ENCODE measurements at places on chromosomes 5 and 9.

GRCh38 chr9:69847491-69847890 is 26.9 kb downstream of the CFAP95 start:
- DNase-seq: no peak

DNA sequence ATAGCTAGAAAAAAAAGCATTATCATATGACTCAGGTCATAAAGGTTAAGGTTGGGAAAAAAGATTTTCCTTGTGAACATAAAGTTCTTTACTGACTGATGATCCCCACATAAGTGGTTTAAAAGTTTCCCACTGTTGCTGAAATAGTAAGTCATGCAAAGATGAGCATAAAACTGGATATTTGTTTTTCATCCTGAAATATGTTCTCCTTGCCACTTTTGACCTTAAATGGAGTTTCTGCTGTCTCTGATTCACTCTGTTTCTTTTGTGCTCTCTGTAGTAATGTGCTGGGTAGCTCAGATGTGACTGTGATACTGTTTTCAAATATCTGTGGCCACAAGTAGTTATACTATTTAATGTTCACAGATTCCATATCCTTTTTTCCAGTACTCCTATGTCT is 162.5 kb upstream of the GAS1 start:
- DNase-seq: no peak

DNA sequence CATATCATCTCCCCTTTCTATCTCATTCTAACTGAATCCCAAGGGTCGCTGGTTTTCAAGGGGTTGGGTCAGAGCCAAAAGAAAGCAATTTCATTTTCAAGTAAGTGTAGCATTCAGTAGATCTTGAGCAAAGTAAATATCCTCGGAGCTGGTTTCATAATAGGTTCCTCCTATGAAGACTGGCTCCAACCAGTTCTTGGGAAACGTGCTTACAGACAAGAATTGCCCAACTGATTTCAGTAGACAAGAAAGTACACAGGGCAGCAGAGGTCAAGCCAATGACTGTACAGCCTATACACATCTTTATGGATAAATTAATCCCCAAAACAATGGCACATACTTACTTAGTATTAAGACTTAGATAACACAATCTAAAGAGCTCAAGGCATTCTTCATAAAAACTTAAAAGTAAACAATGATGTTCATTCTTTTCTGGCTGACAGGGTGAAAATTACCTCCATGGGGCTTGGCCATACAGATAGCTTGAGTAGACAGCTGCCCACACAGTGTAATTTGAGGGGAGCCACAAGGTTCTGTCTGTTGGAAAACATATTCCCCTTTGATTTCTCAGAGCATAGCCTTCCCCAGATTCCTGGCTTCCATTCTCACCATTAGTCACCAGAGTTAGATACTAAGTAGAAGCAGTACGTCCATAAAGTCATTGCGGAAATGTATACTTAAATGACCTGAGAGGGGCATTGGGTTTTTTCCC is 163.9 kb downstream of the ARRDC3 start:
- no peak for DNase-seq

DNA sequence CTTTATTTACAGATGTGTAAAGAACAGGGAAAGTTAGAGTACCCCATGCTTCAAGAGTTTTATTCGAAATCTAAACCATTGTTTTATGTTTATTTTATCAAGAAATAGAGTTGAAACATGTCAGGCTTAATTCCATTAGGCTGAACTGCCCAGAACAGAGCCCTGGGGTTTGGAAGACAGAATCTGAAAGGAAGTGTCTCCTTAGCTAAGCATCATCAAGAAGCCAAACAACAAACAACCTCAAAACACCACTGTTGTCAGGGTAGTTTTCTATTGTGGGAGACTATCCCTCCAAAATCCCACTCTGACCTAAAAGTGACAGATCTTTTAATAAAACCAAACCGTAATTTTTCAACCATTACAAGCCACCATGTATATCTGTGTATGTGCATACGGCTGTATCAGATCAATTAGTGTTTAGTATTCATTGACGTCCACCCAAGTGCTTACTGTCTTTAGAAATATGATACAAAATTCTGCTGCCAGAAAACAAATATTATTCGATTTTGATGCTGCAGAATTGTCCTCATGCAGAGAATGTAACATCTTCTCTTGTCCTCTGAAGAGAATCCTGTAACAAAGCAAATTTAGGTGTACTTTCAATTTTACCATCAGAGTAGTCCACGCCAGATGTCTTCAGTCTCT is 271.9 kb upstream of the TMEM161B start:
- no peak for DNase-seq

DNA sequence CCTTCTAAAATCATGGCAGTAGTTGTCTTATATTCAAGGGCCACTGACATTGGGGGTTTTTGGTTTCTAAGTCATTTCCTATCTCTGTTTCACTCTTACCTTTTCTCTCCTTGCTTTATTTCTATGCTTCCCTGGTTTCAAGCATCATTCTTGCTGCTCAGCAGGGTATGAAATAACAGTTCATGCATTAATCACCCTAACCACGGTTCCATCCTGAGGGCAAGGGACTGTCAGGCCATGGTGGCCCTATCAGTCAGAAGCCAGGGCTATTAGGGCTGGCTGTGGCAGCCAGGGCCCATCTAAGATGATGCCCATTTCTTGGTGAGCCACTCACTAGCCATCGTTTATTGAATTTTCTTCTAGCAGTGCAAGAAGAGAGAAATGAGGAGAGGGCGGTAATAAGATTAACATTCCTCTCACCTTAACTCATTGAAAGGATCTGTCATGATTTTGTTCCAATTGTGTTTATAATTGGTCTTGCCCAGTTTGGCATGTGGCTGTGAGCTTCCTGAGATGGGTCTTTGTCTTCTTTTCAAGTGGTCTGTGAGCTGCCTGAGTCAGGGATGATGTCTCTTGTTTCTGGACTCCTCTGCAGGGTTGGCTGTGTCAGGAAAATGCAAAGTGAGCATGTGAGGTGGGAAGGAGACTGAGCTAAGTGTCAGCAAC is 45.2 kb downstream of the CYSTM1 start:
- no peak for DNase-seq

DNA sequence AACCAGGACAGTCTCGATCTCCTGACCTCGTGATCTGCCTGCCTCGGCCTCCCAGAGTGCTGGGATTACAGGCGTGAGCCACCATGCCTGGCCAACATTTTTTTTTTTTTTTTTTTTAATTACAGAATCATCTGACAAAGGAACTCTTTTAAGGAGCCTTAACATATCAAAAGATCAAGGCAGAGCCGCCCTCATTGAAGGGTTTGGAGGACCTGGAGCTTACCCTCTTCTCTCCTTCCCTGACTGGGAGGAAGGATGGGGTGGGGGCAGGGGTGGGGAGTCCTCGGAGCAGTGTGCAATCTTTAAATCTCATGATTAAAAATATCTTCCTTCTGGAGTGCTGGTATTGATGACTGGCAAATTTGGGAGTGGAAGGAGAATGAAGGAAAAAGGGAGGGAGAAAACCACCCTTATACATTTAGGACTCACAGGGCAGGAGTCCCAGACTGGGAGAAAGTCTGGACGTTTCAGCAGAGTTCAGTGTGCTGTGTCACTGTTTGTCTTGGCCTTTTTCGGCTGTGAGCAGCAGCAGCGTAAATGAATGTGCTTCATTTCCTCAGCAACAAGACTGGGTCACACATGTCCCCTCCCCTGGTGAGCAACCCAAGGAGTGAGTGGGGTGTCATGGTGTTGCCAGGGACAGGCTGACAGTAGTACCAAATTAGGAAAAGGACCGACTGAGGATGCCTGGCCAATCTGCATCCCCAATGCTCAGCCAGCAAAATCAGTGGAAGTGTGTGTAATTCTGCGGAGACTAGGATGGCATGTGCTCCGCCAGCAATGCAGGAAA is 115.3 kb upstream of the BNC2 start:
- no peak for DNase-seq

DNA sequence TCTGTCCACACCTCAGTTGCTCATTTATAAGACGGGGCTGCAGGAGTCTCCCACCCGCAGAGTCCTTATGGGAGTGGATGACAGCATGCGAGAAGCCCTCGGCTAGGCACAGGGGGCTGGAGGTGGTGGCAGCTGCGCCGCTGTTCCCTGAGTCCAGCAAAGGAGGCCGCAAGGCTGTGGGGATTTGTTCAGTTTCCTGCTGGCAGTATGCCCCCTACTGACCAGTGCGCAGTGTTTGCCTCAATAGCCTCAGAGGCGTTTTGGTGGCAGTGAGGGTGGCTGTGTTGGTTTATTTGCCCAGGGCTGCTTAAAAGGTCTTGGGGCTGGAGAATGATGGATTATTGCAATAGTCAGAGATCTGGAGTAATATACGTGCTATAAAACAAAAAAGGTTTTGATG is 176.3 kb upstream of the OTULINL start:
- no peak for DNase-seq

DNA sequence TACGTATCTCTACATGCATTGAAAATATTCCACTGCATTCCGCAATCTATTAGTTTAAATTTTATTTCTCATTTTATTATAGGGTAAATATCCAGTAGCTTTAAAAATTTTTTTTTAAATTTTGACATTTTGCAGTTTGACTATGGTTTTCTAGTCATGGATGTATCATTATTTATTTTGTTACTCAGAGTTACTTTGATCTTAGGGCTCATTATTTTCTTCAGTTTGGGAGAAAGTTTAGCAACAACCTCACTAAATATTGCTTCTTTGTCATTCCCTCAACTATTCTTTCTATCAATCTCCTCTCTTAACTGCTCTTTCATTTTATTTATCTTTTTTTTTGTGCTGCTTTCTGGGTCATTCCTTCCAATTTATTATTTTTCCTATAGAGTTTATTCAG is 100.5 kb upstream of the SLCO6A1 start:
- DNase-seq: no peak

DNA sequence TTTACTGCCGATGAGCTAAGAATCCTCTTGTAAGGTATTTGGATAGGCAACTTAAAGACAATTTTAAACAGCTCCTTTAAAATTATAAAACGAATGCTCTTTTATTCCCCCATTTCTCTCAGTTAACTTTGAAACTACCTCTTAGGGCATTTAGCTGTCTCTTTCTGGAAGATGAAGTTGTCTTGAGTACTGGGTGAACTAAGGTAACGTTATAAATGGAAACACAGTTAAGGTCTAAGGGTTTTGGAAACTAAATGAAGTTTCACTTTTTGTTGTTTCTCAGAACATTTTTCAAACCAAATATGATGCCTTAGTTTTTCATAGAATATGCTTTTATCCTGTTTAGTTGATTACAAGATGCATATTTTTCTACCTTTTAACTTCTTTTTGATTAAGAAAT is 6.8 kb downstream of the UBE2R2 start:
- no peak for DNase-seq

- no peak for DNase-seq
Measured at GRCh38 chr5:63794296-63794695, 167.9 kb downstream of the HTR1A start.

DNA sequence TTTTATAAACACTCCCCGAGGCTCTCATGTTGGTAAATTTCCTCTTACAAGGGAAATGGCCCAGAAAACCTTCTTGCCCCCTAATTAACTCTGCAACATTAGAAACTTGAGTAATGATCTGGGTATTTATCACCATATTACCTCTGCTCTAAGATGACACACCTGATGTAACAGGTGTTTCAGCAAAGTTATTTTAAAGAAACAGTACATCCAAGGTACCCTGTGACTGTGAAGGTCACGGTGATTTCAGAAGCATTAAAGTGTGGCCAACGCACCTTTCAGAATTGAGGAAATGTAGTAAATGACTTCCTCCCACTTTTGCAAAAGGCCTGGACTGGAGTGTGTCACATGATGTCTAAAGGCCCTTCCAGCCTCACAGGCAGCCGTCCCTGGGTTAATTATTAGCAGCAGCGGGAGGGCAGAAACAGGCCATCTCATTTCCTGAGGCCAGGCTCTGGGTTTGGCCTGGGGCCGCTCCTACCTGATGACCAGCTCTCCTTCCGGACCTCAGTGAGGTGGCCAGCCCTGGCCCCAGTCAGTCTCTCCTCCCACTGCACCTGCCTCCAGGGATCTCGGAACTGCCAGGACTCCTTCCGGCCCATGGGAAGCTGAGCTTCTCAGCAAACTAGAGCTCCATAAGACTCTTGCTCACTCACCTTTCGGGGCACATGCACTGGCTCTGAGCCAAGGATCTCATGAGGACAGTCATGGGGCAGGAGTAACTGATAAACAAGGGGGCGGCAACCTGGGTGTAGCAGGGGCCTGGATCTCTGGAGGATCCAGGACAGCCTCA is 20.7 kb downstream of the PTPN3 start:
- no peak for DNase-seq

DNA sequence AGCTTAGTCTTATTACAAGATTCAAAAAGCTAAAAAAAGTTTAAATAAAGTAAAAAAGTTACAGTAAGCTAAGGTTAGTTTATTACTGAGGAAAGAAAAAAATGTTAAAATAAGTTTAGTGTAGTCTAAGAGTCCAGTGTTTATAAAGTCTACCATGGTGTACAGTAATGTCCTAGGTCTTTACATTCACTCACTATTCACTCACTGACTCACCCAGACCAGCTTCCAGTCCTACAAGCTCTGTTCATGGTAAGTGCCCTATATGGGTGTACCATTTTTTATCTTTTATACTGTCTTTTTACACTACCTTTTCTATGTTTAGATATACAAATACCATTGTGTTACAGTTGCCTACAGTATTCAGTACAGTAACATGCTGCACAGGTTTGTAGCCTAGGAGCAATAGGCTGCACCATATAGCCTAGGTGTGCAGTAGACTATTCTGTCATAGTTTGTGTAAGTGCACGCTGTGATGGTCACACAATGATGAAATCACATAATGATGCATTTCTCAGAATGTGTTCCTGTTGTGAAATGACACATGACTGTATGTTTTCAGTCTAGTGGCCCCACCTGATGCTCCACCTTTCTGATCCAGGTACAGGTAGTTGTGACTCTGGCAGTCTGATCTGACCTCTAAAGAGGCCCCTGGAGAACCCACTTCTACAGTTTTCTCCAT is 45.7 kb downstream of the SNX18 start:
- no peak for DNase-seq

DNA sequence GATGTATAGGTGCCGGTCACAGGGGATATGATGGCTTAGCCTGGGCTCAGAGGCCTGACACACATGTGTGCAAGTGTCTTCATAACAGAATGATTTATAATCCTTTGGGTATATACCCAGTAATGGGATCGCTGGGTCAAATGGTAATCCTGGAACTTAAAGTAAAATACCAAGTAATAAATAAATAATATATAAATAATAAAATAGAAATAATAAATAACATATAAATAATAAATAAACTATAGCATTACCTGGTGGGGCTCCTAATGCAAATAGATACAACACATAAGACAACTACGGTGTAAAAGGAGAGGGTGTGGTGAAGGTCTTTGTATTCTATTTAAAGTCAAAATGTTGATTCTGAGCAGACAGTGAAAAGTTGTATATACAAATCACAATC is 68.5 kb upstream of the GFPT2 start:
- no peak for DNase-seq

DNA sequence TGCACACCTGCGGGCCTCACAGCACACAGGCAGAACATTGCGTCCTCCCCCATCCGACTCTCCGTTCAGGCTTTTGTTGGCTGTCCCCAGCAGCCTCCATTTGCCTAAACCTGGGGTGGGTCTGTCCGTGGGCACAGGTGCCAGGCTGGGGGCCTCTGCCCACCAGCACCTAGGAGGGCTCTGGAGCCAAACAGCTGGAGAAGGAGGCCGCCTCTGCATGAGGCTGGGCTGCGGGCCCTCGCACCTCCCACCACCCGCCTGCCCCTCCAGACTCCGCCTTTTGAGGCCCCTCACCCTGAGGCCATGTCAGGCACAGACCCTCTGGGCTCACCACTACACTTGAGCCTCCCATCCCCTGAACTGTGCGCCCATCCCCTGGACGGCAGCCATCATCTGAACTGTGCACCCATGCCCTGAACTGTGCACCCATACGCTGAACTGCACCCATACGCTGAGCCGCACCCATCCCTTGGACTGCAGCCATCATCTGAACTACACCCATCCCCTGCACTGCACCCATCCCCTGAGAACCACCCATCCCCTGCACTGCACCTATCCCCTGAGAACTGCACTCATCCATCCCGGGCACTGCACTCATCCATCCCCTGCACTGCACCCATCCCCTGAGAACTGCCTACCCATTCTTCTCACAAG is 98.0 kb upstream of the OTULINL start:
- DNase-seq: no peak
